Occipital lobe (tissue), 3 donors: ENCODE measurements at places on chromosomes 7 and 10.

DNA sequence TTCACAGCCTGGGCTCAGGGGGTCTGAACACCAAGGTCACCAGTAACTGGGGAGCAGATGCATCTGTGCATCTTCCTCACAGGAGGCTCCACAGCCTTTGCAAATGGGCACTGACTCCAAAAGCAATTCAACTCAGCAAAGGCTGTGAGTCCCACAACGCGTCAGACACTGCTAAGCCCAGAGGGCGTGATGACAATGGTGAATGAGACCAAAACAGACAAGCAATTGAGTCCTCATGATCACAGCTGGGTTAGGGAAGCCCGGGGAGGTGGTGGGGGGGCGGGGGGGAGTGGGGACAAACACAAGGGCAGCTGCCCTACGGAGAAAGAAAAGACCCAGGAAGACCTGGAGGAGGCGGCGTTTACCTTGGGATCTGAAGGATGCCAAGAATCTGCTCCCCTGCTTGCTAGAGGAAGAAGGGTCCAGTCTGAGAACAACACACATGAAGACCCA is 61.6 kb upstream of the RNF32 start:
- peak; percentile 53 for DNase-seq

DNA sequence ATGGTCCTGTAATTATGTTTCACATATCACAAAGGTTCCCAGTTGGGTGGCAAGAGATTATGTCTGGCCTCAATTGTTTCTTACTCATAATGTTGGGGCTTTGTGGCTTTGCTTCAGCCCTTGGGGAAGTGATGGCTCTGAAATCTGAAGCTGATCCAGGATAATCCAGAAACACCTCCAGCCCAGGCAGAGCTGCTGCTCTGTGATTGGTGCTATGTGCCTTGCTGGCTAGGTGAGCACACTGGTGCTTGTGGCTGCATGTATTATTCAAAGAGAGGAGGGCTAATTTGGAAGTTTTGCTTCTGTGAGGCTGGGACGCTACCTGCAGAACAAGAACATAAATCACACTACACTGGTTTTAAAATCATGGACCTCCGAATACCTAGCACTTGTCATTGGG is 346.6 kb upstream of the MGMT start:
- no peak for DNase-seq

DNA sequence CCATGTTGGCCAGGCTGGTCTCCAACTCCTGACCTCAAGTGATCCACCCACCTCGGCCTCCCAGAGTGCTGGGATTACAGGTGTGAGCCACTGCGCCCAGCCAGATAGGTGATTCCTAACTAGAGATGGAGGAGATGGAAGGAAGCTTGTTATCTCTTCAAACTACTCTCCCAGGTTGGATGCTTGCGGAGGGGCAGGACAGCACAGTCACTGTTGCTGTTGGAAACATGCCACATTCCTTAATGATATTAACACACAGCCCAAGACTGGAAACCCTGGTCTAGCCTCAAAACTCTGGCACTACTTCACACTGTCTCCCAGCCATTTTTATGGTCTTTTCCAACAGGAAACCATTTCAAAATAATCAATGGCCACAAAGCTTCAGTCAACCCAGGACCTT is 468.8 kb upstream of the NRP1 start:
- DNase-seq: no peak

- DNase-seq: peak; percentile 16
Observed at GRCh38 chr7:75866489-75867389, 12.1 kb upstream of the RHBDD2 start.

GRCh38 chr7:2542916-2543871 is 12.1 kb downstream of the BRAT1 start:
- no peak for DNase-seq

GRCh38 chr10:54800741-54801421 is at the start of gene PCDH15:
Gene PCDH15, minus strand, starts transcription at chr10:54801231. Its CDS starts 136,969 bp downstream, at chr10:54664262.
- peak; percentile 58 for DNase-seq

DNA sequence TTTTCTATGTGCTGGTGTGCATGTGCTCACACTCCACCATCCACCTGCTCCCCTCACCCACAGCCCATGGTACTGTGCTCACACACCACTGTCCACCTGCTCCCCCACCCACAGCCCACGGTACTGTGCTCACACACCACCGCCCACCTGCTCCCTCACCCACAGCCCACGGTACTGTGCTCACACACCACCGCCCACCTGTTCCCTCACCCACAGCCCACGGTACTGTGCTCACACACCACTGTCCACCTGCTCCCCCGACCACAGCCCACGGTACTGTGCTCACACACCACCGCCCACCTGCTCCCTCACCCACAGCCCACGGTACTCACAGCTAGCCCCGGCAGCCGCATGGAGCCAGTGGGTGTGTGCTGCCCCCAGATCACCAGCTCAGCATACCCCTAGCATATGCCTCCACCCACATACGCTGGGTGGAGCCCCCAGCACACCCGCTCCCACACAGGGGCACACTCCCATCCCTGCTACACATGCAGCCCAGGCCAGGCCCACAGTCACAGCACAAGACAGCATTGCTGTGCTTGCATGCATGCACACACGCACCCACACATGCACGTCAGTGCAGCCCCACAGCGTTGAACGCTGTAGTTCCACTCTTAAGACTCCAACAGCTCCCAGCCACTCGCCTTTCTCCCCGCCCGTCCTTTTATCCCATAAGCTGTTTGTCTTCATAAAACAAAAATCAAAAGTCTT is 62.0 kb downstream of the PAX2 start:
- no peak for DNase-seq

GRCh38 chr10:34711500-34711899 is 103.6 kb downstream of the PARD3 start:
- no peak for DNase-seq

DNA sequence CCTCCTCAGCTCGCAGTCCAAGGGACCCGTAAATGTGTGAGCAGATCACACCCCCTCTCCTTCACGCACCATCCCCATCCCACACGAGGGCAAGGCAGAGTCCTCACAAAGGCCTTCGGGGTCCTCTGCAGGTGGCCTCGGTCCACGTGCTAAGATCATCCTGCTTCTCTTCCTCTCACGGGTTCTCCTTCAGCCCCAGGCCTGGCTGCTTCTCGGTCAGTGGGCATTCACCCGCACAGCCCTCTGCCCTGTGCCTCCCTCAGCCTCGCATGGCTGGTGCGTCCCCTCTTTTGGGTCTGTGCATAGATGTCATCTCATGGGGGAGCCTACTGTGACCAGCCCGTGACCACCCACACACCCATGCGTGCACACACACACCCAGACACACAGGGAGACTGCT is 17.3 kb upstream of the FOXL3 start:
- no peak for DNase-seq

DNA sequence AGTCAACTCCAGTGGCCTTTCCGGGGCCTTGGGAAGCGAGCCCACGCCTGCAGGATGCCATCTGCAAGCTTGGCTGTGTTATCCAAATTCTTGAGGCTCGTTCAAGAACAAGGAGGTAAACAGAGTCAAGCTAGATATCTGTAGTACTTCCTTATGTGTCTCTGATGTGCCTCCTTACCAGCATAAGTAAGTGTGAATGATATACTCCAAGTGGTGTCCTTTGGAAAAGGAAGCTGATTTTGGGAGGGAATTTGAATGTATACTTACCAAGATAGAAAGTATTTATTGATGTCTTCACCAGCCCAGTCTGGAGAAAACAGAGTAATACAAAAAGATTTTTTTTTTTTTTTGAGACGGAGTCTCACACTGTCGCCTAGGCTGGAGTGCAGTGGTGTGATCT is 372.3 kb upstream of the GALNT17 start:
- DNase-seq: no peak

- DNase-seq: no peak
Observed at GRCh38 chr10:1638889-1639419, 98.4 kb downstream of the ADARB2 start.

DNA sequence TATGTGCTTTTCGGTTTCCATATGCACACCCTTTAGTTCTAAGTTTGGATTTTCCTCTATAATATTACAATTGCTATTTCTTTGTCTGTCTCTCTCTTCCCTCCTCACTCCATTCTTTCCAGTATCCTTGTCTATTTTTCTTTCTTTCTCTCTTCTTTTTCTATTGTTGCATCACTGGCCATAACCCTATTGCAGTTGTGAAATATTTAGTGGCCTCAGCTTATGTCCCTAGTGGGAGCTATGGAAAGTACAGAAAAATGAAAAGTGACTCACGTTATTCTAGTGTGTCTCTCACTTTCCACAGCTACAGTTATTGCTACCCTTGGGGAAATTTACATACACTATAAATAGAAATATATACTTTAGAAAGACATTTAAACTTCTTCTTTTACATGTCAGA is 59.1 kb downstream of the CNTNAP2 start:
- no peak for DNase-seq

DNA sequence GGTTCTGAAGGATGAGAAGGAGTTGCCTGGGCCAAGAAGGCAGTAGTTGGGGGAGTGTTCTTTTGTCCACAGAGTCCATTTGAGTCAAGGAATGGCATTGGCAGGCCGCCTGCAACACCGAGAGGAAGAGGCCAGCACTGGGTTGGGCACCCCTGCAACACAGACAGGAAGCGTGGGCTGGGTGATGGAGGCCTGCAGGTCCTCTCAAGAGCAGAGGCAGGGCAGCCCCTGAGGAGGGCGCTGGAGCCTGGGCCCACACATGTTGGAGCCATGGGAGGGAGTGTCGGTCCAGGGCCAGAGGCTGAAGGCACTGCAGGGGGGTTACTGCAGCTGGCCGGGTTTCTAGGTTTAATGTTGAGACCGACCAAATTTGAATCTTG is 137.3 kb downstream of the PTPN20 start:
- DNase-seq: no peak

DNA sequence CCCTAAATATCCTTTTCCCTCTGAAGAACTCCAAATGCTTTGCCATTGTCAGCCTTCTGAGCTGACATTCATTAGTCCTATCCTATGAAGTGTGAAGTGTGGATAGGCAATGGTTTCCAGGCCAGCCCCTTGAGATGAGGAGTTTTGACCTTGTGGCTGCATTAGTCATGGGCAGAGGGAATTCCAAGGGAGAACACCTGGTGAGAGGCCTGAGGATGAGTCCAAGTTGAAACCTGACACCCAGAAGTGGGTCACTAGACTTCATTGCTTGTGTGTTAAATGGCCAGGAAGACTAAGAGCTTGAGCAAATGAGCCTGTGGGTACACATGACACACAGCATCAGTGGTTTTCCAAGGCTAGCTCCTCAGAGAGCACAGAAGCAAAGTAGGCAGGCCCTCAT is 260.8 kb downstream of the SKAP2 start:
- DNase-seq: no peak

DNA sequence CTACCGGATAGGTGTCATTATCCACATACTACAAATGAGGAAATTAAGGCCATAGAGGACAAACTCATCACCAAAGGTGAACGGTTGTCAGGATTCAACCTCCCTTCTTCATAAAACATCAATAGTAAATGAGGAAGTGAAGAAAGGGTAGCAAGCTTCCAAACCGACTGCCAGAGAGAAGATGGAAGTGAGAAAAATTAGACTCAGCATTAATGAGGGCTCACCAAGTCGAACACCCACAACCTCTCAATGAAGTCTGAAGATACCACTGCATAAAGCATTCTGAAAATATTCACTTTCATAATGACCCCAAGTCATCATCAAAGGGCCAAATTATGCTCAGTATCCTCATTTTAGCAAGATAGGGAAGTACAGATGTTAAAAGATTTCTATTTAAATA is 29.6 kb downstream of the ABCB4 start:
- no peak for DNase-seq

DNA sequence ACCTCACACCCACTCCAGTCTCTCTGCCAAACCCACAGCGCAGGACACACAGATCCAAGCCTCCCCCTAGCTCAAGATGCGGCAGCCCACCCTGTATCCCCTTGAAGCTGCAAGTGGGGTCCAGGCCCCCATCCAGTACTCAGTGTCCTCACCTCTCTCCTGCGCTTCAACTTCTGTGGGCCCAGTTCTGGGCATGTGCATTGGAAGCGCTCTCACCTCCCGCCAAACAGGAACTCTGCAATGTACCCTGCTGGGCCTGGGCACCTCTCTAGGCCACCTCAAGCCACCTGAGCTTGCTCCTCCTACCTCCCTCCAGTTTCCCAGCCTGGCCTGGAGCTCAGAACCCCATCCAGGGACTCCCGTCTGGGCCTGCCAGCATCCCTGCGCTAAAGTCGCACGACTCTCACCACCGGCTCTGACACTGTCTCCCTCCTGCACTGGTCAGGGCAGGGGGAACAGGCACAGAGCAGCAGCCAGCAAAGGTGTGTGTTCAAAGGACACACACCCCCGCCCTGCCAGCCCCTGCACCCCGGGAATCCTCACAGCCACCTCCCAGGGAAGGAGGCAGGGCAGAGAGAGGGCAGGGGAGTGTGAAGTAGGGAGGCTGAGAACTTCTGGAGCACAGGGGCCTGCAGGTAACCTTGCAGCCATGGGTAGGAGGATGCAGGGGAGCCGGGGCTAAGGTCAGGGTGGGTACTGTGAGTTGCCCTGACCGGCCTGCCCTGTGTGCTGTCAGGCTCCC is 51.7 kb upstream of the MSMB start:
- no peak for DNase-seq

GRCh38 chr10:117249493-117250093 is 8.7 kb downstream of the SLC18A2 start:
- no peak for DNase-seq

DNA sequence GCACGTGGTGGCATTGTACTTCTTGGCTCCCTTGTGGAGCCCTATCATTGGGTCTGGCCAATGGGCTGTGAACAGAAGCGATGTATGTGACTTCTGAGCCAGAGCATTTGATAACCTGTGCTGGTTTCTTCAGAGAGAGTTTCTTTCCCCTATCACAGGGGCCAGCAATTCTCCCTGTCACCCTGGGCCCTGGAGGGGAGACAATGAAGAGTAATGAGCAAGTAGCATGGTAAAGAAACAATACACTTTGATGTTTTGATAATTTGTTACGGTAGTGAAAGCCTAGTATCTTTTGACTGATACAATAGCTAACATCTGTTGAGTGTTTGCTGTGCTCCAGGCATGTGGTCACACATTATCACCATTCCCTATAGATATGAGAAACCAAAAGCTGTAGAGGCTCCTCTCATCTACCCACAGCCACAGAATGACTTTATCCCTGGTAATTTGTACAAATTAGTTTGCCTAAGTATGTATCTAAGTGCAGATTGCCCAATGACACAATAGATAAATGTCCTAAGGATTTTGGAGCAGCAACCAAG is 113.4 kb upstream of the SVIL start:
- no peak for DNase-seq

GRCh38 chr10:48363617-48364355 is 57.3 kb downstream of the MAPK8 start:
- peak; percentile 10 for DNase-seq

GRCh38 chr10:98825741-98826140 is 379.0 kb upstream of the HPS1 start:
- DNase-seq: no peak

DNA sequence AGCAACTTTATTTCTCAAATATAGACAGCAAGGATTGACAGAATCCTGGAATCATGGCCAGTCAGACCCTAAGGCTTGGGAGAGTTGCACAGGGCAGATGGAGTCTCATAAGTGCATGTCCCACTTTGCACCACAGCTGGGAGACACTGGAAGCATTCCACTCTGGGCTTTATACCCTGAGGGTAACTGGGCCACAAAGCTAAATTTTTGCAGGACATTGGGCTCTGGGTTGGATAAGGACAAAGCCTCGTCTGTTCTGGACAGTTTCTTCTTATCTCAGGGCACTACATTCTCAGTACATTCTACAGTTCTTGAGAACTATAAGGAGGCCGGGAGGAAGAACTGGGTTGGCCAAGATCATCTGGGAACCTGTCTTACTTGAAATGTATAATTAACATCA is 158.3 kb upstream of the IGFBP3 start:
- no peak for DNase-seq

GRCh38 chr7:133196856-133197612 is 55.8 kb upstream of the EXOC4 start:
- no peak for DNase-seq
